T-cell (primary cell): ENCODE measurements at places on chromosomes 6 and 20. TPM values are rescaled to one million over a fixed set of nuclear protein-coding genes. Genes with fewer than 3 reads are reported as not detected.

GRCh38 chr6:136323431-136324112, 33.9 kb upstream of the BCLAF1 start:
- H3K4me3 ChIP-seq = no peak overlapping the region
- no peaks in the 10 kb centered on the region for H3K27me3 ChIP-seq
- DNase-seq = no peak

- no peaks in the 10 kb centered on the region for H3K4me1 ChIP-seq
- H3K27me3 ChIP-seq = no peaks in the 10 kb centered on the region
- no peak overlapping the region for H3K4me3 ChIP-seq
- H3K36me3 ChIP-seq = no peaks in the 10 kb centered on the region
- H3K27ac ChIP-seq = no peak overlapping the region
These were observed 634.4 kb downstream of the KIF16B start for GRCh38 chr20:15938847-15939246.

DNA sequence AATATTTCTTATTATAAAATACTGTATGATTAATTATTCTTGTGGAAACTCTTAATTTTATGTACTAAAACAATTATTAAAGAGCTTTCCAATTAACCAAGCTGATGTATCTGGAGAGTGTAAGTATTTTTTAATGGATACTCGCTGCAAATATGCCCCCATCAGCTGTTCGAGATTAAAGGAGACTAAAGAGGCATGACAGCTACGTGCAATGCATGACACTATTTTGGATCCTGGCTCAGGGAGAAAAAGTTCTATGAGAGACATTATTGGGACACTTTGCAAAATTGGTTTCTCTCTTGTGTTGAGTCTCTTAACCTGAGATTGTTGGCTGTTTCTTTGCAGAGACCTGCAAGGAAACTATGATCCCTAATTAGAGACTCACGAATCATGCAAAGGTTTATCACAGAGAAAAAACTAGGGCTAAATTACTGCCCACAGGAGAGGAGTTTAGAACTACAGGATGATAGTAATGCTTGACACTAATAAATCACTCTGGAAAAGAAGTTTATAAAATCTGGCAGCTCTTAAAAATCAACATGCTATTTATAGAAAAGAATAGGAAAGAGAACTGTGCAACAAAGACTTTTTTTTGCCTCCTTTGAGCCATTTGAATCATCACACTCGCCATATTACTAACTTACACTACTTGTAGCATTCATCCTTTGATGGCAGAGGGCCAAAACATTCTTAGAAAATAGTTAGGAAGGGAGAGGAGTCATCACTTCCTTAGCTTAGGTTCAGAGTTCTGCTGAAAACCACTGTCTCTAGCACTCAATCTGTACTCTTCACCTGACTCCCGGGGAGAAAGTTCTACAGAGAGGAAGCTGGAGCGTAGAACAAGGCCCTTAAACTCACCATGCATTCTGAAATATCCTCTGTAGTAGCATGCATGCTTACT, 25.3 kb downstream of the NRN1 start:
- DNase-seq = no peak
- no peak overlapping the region for H3K4me3 ChIP-seq
- no peaks in the 10 kb centered on the region for H3K27me3 ChIP-seq
- peaks cover 14% of the 10 kb centered on the region for H3K4me1 ChIP-seq

GRCh38 chr6:105642708-105643107, 239.8 kb upstream of the PREP start:
- H3K4me3 ChIP-seq = no peak overlapping the region
- H3K4me1 ChIP-seq = peaks cover 28% of the 10 kb centered on the region
- H3K27ac ChIP-seq = no peak overlapping the region
- no peak for DNase-seq
- H3K36me3 ChIP-seq = no peaks in the 10 kb centered on the region
- H3K27me3 ChIP-seq = no peaks in the 10 kb centered on the region

DNA sequence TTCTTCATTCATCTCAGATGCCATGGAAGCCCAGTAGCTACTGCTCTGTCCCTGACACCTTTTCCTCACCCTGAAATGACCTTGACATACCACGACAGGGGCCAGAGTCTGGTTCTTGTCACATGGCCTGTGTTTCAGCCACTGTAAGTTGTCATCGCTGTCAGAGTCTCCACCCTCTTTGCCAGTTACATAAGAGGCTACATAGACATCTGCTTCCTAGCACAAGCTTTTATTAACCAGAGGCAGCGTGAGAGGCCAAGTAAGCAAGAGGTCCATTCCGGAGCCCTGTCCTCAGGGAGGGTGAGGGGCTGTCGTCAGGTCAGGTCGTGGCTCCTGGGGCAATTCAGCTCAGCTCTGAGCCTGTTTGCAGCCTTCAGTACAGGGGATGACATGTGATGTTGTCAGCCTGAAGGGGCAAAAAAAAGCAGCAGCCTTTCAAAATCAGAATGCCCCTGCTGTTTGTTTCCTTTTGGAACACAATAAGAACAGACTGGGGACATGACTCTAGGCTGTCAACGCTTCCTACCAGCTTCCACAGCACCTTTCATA, 146.3 kb downstream of the MTFR2 start:
- no peak overlapping the region for H3K4me3 ChIP-seq
- H3K36me3 ChIP-seq = no peaks in the 10 kb centered on the region
- H3K4me1 ChIP-seq = no peaks in the 10 kb centered on the region
- no peak for DNase-seq

DNA sequence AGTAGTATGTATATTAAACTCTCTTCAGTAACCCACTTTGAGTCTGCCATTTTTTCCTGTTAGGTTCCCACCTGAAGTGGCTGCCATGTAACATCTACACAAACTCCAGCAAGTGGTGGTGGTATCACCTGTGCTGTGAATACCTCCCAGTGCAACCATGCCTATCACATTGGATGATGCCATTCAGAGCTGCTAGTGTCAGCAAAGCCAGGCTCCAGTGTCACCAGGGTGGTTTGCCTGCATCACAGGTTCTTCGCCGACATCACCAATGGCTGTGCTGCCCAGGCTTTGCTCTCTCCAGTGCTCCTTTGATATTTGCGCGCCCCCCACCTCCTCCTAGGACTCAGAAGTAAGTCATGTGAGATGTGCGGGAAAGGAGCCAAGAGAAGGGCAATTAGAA, 162.6 kb upstream of the FOXA2 start:
- H3K27me3 ChIP-seq = peaks cover 4% of the 10 kb centered on the region
- H3K36me3 ChIP-seq = no peaks in the 10 kb centered on the region
- H3K4me1 ChIP-seq = no peaks in the 10 kb centered on the region

- no peak for DNase-seq
- H3K4me3 ChIP-seq = no peak overlapping the region
- no peaks in the 10 kb centered on the region for H3K36me3 ChIP-seq
- H3K27me3 ChIP-seq = no peaks in the 10 kb centered on the region
These were observed 207.3 kb downstream of the JARID2 start for GRCh38 chr6:15453186-15453585.

DNA sequence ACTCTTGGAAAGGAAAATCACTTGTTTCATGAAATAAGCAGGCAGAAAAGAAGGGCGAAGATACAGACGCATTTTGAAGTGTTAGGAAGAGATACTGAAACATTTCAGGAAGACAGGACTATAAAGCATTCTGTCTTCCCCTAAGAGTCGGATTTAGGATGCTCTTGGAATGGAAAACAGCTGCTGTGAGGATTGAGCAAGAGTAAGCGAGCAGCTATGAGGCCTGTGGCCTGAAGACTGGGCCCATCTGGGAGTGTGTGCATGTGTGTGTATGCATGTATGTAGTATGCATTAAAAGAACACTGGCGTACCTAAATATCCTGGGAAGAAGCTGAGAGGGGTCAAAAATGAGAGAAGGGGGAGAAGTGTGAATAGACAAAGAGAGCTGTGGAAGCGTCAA, 83.6 kb downstream of the SIM1 start:
- no peak for DNase-seq
- no peaks in the 10 kb centered on the region for H3K4me1 ChIP-seq
- H3K4me3 ChIP-seq = no peak overlapping the region
- peaks cover 3% of the 10 kb centered on the region for H3K27me3 ChIP-seq

- no peak for DNase-seq
- H3K27ac ChIP-seq = no peak overlapping the region
- H3K36me3 ChIP-seq = no peaks in the 10 kb centered on the region
- H3K27me3 ChIP-seq = peaks cover 30% of the 10 kb centered on the region
These were observed 223.7 kb upstream of the SULF2 start for GRCh38 chr20:48008850-48009515.

The FAM83B gene
- not detected for total RNA-seq

The WFDC13 gene
- total RNA-seq = not detected

The SPTLC3 gene
- total RNA-seq = 1.2 TPM

The EYA4 gene
- total RNA-seq = 0.22 TPM

The SYCP2 gene
- 4.3 TPM for total RNA-seq
